Stimulated activated CD8-positive, alpha-beta memory T cell treated with anti-CD3 and anti-CD28 coated beads, Interleukin-7, amount 100 ng/mL, for 48 hours (primary cell): ENCODE measurements at places on chromosomes 11 and 22.

DNA sequence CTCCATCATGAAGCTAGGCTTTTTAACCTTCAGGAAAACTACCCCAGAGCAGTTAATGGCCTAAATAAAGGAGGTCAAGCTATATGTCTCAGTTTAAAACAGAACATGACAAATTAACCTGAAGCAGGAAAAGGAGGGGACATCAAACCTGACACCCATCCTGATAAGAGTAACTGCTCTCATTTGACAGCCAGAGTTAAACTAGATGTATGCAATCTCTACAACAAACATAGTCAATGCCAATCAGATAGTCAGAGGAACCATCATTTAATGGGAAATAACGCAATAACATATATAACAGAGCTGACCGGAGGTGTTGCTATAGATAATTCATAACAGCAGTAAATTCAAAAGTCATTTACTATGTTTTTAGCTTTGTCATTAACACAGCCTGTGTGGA, 3.1 kb downstream of the ZNF202 start:
- DNase-seq: no peak

GRCh38 chr22:21642584-21643448, 714 bp downstream of the SDF2L1 start:
- no peak for DNase-seq

DNA sequence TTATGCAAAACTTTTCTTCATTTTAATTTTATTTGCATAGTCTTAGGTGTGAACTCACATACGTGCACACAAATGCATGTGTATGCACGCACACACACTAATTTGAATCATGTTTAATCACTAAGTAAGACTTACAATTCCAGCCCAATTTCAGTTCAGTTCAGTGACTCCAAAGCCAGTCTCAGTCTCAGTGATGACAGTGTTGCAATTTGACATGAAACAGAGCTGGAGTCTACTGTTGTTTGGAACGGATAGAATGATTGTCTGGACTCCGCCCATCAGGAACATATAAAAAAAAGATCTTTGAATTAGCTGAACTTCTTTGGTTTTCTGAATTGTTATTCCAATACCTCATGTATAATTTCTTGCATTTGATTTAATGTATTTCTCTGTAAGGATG, 14.9 kb upstream of the OR51S1 start:
- no peak for DNase-seq

GRCh38 chr11:7057641-7058040, 31.2 kb upstream of the RBMXL2 start:
- DNase-seq: no peak

DNA sequence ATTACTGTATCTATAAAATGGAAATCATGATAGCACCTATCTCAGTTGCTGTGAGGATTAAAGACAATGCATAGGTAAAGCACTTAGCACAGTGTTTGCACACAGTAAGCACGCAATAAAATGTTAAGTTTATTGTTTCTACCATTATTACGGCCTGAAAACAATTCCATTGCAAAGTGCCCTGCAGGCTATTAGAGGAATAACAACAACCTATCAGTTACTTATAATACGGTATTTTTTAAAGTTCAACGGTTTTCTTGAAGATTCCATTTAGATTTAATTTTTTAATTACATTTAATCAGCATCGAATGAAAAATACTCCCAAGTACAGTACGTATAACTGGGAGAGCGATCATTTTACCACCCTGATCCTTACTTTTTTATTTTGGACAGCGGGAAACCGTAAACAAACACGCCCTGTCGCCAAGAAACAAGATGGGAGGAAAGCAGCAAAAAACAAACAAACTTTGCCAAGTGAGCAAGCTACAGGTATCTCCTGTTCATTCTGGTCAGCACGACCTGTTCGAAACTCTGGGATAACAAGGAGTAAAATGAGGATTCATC, 893 bp downstream of the SLC36A4 start:
- DNase-seq: no peak

DNA sequence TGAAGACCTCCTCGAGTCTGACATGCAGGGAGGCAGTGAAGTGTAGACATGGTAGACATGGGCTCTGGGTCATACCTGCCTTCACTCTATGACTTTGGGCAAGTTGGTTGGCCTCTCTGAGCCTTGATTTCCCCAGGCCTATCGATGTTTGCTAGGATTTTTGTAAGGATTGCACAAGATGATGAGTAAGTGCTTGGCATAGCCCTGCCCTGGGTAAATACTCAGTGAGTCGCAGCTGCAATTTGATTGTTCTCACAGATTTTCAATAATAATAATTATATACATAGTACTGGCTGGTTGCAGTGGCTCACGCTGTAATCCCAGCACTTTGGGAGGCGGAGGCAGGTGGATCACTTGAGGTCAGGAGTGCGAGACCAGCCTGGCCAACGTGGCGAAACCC, 18.1 kb downstream of the MCM5 start:
- no peak for DNase-seq

- no peak for DNase-seq
These were observed 55.3 kb downstream of the KIRREL3 start for GRCh38 chr11:126945319-126945718.

DNA sequence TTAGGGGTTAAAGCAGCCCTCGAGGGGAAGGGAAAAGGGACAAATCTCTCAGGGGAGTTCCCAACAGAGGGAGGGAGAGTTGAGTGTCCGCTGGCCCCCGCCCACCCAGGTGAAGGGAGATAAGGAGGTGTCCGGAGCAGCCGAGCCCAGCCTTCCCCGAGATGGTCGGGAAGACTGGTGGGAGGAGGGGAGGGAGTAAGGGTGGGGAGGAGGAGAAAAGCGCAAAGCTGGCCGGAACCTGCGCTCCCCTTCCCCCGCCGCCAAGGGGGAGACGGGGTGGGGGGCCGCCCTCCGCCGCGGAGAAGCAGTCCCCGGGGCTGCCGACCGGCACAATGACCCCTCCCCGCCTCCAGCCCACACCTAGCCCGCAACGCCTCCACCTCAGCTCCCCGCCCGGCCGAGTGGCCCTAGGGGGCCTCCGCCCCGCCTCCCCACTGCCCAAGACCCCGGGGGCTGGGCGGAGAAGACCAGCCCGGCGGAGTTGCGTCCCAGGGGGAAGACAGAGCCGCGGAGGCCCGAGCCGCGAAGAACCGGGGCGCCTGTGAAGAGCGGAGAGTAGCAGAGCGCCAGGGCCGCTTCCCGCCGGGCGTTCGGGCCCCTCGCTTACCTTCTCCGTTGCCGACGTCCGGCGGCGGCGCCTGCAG, 479 bp downstream of the RSF1 start:
- peak; percentile 6 for DNase-seq

DNA sequence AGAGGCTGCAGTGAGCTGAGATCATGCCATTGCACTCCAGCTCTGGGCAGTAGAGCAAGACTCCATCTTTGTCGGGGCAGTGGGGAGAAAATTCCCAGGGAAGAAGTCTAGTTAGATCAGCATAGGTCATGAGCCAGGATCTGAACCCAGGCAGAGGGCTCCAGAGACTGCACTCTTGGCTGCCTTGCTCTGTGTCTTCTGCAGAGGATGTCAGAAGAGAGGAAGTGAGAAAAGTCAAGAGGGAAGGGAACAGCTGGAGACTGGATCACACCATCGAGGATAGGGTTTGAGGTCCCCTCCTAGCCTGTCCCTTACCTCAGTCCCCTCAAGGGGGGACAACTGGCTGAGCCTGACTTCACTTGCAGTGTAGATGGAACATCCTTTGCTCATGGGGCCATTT, 5.8 kb downstream of the MYOD1 start:
- DNase-seq: no peak

- DNase-seq: no peak
These were observed 29.7 kb upstream of the IGLL5 start for GRCh38 chr22:22857607-22858558.

- no peak for DNase-seq
These were observed 803.5 kb downstream of the BRD1 start for GRCh38 chr22:49023879-49024774.

DNA sequence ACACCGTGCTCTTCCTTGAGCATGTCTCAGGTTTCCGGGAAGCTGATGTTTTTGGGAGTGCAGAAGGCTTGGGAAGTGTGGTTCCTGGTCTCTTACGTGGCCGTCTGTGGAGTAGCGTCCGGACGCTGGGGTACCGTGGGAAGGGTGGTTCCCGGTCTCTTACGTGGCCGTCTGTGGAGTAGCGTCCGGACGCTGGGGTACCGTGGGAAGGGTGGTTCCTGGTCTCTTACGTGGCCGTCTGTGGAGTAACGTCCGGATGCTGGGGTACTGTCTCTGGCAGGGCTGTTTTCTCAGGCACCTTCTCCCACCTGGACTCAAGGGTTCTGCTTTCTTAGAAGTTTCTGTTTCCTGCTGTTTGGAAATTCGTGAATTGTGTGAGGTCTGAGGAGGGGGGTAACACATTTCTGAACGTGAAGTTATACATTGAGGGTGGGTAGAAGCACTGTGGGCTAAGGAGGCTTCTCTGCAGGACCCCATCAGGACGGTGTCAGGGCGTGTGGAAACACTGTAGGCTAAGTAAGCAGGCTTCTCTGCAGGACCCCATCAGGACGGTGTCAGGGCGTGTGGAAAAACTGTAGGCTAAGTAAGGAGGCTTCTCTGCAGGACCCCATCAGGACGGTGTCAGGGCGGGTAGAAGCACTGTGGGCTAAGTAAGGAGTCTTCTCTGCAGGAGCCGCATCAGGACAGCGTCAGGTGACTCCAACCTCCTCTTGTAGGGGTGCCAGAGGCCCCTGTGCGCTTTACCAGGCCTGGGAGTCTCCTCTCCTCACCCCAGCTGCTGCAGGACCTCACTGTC, 5.3 kb upstream of the IFITM3 start:
- no peak for DNase-seq

DNA sequence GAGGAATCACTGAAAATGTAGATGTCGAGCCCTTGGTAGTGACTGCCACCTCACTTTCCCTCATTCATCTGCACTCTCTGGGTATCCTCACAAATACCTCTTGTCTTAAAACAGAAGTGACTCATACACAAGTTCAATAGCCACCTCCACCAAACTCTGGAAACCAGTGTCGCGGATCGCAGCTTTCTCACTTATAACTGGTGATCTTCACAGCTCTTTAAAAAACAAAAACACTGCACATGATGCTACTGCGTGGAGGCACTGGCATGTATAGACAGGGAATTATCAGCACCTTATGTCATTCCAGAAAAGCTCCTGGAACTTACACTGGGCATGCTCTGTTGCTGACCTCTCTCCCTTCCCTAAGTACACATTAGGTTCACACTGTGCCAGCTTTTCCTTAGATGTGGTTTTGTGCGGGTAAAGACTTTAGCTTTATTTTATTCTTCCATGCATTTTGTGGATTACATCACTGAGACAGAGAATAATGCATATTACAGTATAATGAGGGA, 425.5 kb upstream of the CADM1 start:
- DNase-seq: no peak

GRCh38 chr11:63613517-63614135, 607 bp downstream of the PLAAT3 start:
- DNase-seq: no peak

DNA sequence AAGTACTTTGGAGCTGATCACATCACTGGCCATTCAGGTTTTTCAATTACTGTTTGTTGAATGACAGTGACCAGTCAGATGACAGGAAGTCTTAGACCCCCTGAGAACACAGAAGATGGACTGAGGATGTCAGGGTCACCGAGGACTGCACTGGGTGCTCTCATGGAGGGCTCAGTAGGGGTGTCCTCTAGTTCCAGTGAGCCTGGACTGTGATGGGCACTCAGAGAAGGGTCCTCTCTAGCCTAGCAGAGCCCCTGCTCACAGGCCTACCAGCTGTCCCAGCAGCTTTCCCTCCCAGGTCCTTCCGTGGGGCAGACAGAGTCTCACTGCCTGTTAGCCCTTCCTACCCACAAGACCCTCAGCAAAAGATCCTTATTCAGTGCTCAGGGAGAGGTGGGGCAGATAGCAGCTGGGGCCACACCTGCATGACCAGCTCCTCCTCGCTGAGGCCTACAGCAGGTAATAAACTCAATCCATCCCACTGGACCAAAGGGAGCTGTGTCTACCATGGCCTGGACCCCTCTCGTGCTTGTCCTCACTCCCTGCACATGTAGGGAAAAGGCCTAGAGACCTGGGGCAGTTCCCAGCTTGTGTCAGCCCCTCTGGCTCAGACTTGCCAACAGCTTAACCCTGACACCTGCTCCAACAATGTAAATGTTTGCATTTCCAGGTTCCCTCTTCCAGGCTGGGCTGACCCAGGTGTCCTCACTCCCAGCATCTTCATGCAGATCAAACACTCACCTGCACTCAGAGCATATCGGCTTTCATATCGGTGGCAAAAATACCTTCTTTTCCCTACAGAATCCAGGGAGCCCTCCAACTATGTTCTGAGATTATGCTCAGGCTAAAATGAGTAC, 25.2 kb upstream of the VPREB1 start:
- DNase-seq: no peak
